Stimulated activated CD4-positive, alpha-beta T cell treated with anti-CD3 and anti-CD28 coated beads, Interleukin-1b, Interleukin-23, amount 100 ng/mL, for 24 hours (primary cell): ENCODE measurements at places on chromosomes 1 and 21.

GRCh38 chr1:46520063-46520911 lies 30.7 kb downstream of the DMBX1 start:
- no peak for DNase-seq

GRCh38 chr1:5909576-5910275 lies 82.5 kb downstream of the NPHP4 start:
- no peak for DNase-seq

- no peak for DNase-seq
Measured at GRCh38 chr1:180927841-180928240, 15.1 kb downstream of the KIAA1614 start.

DNA sequence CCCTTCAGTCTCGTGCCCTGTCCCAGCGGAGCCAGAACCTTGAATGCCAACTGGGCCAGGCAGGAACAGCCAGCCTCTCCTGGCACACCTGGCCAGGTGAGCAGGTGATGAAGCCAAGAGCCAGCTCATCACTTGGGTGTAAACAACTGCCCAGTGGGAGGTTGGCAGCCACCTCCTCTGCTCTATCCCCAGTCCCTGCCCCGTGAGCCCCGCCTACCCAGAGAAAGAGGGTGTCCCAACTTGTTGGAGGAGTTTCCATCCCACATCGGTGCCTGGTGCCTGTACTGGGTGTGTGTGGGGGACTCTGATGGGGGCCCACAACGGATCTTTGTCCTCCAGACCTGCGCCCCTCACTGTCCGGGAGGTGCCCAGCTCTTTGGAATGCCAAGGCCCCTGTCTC lies 17.8 kb upstream of the FAM131C start:
- no peak for DNase-seq

DNA sequence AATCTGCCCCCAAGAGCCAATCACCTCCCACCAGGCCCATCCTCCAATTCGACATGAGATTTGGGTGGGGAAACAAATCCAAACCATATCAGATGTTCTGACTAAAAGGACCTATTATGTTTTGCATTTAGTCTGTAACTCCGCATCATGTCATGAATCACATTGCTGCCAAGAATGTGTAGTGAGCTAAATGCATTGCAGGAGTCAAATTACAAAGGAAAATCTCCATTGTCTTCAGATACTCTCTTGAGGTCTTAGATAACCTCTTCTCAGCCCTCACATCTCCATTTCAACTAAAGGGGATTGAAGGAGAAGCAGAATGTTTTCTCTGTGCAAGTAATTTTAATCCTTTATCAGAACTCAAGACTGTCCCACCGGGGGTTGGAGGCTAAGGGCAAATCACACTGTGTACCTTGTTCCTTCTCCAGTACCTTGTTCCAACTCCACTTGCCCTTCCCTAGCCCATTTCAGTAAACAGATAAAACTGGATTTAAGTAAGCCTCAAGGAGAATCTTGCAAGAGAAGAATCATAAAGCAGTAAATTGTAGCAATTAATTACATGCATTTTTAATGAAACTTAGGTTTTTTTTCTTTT lies 34.1 kb downstream of the EXTL2 start:
- DNase-seq, result no peak

GRCh38 chr1:167501515-167502191 lies 16.7 kb downstream of the CD247 start:
- DNase-seq, result no peak

DNA sequence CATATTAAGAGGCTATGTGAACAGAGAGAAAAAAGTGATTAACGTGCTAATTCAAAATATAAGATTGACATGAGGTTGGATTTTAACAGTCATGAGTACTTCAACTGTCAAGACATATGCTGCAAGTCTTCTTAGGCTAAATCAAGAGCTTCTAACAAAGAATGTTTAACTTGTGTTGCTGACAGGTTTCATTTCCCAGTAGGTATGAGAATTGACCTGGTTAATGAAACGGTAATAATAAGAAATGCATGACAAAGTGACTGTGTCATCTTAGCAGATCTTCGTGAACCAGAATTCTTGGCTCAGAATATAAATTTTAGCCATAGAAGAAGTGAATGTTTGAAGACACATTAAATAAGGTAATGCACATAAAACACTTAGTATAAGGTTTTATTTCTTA lies 132.6 kb upstream of the PTGFR start:
- DNase-seq, result no peak

DNA sequence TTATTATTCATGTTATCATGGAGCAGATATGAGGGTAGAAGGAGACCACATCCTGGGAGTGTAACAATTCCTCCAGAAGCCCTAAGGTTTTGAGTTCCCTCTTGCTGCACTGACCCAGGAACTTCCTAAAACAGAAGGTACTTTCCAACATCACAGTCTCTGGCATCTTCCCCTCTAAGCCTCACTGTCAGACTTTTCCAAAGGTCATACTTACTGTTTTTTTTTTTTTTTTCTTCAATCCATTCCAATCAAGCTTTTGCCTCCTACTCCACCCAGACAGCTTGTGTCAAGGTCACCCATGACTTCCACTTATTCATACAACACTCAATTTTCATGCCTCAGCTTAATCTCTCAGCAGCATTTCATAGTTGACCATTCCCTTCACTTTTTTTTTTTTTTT lies 18.4 kb upstream of the UQCRHL start:
- DNase-seq, result no peak

GRCh38 chr1:54325703-54326461 lies 80.3 kb downstream of the SSBP3 start:
- DNase-seq, result no peak

DNA sequence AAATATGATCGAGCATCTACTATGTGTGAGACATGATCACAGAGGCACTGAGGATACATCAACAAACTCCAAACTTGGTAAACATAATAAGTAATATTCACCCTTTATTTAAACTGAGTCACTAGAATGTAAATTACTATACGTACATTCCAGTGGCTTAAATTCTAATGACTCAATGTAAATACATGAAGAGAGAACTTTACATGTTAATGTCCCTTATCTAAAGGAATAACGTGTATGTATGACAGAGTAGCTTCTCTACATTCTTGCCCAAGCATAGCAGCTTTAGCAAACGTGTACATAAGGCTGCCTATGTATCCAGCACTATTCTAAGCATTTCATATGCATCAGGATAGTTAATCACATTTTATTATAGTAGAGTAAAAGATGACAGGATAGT lies 111.8 kb upstream of the CYYR1 start:
- DNase-seq, result no peak
